GOT3 (cell line): ENCODE measurements at places on chromosomes 12 and 14.

- DNase-seq: no peak
Measured at GRCh38 chr14:103385929-103386712, 906 bp downstream of the MARK3 start.

DNA sequence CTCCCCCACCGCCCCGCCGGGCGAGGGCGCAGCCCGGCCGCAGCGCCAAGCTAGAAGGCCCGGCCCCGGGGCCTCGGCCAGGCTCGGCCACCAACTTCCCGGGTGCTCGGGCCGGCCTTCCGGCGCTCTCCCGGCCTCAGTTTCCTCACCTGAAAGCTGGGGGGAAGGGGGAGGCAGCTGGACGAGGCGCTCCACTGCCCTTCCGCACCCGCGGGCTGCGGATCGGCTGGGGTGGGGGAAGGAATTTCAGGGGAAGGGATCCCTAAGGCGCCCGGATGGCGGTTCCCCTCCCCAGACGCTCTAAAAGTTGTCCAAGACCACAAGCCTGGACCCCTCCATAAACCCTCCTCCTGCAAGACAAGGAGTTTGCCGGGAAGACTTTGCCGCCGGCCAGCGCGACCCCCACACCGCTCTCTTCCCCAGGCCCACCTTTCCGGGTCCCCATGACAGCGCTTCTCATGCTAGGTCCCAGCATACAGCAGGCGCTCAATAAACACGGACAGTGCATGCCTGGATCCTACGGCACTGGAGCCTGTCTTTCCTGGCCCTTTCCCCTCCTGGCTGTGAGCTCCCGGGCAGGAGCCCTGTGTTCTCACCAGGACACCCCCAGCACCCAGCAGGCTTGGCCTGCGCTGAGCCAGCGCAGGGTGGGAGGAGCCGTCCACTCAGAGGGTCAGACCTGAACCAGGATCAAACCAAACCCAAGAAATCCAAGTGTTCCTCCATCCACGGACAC, 18.1 kb downstream of the BEGAIN start:
- DNase-seq: no peak

- DNase-seq: no peak
Measured at GRCh38 chr14:105855246-105855892, 329.0 kb downstream of the TMEM121 start.

DNA sequence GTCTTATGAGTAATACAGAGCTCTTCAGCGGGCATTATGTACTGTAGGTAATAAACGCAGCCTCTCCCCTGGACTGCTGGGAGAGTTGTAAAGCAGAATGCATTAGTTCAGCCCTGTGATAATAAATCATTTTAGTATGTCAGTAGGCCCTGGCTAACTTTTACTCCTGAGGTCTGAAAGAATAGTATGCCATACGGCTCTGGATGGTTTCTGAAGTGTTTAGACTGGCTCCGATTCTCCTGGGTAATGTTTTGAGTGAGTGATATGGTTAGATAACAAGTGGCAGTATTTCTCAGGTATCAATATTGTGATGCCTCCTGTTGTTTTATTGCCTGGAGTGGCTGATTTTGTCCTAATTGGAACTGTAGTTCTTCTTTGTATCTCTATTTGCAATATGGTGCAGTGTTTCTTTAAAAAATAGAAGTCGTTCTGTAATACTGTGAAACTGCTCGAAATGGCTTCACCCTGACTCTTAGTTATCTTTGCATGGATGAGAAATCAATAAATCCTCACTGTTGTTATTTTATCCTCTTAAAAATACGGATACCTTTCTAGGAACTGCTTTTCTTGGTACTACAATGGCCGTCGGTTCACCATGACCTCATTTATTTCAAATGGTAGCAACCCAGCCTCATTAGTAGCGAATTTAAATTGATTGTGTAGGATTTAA, 100.2 kb downstream of the PDZRN4 start:
- DNase-seq: no peak

GRCh38 chr14:101503431-101504095, 57.7 kb upstream of the DIO3 start:
- DNase-seq: no peak

DNA sequence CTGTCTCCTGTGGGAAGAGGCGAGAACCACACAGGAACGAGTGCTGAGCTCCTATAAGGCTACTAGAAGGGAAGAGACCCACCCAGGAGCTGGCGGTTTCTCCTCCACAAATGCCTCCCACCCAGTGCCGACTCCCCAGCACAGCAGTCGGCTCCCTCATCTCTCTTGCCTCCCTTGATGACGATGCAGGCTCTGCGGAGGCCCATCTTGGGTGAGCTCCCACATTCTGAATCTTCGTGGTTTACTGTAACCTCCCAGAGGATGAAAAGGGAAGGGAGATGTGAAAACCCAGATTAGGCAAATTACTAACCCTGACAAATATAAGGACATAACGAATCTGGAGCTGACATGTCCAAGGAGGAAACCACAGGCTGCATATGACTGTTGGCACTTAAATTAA, 23.8 kb downstream of the GRIN2B start:
- no peak for DNase-seq

GRCh38 chr12:95380997-95381786, 92.8 kb upstream of the METAP2 start:
- DNase-seq: no peak

DNA sequence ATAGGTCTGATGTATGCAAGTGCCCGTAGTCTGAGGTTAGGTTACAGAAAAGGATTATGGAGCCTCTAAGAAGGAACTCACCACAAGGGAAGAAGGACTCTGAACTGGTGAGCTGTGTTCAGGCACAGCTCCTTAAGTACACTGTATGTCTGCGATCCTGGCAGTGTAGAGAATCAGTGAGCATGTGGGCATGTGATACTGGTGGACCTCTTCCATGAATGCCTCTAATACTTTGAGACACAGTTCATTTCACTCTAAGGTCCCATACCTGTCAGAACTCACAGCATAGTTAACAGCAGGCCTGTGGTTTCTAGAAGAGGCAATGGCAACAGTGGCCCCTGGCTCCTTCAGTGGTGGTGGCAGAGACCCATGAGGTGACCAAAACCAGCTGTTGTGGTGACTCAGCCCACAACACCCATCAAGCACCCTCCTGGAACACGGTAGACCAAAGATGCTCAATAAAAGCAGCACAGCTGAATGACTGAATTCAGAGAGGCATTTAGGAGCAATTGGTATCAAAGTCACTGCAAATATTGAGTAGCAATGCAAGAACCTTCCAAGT, 6.9 kb upstream of the OR6J1 start:
- no peak for DNase-seq

DNA sequence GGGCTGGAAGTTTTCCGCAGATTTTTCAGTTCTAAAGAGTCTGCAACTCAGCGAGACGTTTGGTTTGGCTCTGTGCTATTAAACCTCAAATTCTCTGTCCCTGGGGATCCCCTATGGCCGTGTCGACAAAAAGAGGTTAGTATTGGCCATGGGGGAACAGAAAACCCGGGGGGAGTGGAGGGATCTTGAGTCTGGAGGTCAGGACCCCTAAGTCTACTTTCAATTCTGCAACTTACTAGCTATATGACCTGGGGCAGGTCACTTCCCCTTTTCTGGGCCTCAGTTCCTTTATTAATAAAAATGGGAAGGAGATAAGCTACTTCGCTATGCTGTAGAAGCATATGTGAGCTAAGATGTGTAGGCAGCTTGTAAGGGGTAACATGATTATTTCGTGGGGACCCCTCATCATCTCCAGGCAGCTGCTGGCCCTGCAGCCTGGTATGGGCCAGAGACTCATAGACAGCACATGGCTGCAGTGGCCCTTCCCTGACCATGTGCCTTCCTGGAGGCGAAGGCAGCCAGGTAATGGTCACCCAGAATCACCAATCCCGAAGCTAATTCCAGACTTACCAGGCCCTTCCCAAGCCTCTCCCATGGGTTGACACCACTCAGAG, 8.6 kb downstream of the ASB2 start:
- no peak for DNase-seq

DNA sequence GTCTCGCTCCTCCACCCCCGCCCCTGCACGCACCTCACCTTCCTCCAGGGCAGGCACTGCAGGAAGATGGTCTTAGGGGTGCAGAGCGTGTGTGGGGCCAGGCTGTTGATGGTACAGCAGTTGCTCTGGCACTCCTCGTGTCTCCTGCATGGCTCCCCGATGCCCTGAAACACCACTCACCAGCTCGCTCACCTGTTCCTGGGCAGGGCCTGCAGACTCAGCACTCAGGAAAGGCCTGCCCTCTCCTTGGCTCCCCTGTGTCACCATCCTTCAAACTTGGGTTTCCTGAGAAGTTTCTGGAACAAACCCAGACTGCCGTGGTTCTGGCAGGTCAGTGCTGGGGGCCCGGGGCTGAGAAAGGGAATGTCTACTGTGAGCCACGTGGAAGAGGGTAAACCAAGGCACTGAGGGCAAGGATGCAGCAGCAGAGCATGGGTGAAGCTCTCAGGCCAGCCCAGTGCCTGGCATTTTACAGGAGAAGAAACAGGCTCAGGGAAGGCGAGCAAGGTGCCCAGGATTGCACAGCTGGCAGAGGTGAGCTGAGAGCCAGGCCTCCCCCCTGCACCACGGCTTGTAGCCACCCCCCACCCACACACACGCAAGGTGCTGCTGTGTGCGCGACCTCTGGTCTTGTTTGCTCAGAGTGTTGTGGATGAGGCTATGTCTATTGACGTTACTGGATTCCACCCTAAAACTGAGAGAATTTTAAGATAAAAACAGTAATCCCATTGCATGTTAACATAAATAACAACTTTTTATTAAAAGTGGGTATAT, 5.5 kb downstream of the LRCOL1 start:
- DNase-seq: no peak

GRCh38 chr14:74202113-74202512, 37.1 kb upstream of the VSX2 start:
- DNase-seq: no peak

DNA sequence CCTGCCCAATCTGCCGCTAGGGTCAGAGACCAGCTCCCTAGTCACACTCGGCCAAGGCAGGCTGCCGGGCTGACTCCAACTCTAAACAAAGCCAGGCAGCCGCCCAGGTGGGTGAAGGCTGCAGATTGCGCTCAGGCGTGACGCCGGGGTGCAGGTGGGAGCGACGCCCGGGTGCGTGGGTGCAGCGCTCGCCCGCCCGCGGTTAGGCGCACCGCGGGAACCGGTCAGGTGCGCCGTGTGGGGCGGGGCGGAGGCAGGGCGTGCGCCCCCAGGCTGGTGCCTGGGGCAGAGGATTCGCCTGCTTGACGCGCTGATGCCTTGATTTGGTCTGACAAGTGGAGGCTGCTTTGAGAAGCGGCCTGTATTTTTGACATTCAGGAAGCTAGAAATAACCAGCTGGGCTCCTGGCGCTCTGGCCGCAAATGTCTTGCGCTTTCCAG, 126.7 kb upstream of the HIF1A start:
- DNase-seq: no peak

- no peak for DNase-seq
Measured at GRCh38 chr14:92653162-92653651, 95.2 kb downstream of the LGMN start.

DNA sequence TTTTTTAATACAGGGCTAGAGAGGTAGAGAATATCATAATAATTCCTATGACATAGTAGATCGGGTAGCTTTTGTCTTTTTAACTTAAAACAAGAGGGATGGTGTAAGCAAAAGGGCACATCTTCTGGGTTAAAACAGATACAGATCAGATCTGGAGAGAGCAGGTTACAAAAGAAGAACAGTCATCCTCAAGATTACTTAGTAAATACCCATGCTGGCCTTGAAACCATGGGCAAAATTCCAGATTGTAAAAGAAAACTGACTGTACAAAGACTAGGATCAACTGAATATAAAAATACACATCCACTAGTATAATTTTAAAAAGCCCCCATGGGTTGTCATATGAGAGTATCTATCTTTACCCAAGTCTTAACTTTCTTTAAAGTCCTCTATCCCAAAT, 76.7 kb downstream of the MED13L start:
- no peak for DNase-seq

GRCh38 chr12:64682572-64683277, 72.4 kb downstream of the RASSF3 start:
- no peak for DNase-seq

GRCh38 chr14:69780952-69781351, 14.0 kb downstream of the SRSF5 start:
- DNase-seq: no peak

GRCh38 chr14:56811593-56812363, 1.5 kb upstream of the OTX2 start:
- DNase-seq: no peak

GRCh38 chr12:93223440-93224426, 154.0 kb upstream of the NUDT4 start:
- no peak for DNase-seq

DNA sequence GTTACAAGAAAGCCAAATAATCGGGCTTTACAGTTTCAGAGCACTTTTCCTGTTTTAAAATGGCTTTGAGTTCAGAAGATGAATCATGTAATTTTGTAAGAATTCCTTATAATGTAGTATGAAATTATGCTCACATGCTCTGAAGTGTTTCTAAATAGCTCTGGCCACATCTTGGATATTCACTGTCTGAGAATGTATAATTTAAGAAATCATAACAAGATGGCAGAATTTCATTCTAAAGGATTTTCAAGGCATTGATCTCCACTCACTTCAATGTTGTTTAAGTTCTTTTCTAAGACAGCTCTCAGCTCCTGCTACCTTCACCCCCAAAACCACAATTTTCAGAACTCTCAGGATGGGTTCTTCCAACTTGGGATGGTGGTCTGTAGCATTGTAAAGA, 180.1 kb downstream of the DACT1 start:
- no peak for DNase-seq

DNA sequence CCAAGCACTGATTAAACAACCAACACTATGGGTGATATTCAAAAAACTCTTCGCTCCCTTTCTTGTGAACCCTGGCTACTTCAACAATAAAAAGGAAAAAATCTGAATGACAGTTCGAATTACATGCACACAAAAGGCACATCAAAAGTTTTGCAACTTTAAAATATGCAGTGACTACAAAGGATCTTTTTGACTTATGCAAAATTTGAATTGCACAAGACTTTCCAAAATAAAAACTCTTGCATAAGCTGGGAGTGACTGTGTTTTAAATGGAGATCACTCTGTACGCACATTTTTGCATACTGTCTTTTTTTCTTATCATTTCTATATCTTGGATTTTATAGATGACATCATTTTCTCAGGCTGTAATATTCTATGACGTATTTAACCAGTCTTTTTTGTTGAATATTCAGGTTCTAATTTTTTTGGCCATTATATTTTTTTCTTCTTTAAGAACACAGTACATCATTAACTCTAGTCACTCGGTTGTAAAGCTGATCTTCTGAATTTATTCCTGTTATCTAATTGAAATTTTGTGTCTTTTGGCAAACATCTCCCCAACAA, 667.6 kb upstream of the TBX3 start:
- no peak for DNase-seq

GRCh38 chr12:124636138-124636978, 68.9 kb upstream of the NCOR2 start:
- no peak for DNase-seq

GRCh38 chr12:13135371-13136178, 32.1 kb upstream of the GSG1 start:
- DNase-seq: peak; percentile 49
